ENCODE measurements at places on chromosomes 13 and 19.

- no peak for DNase-seq
Measured at GRCh38 chr13:113971471-113972231, 2.2 kb downstream of the C13orf46 start.

GRCh38 chr19:51066393-51067186 is 1.7 kb upstream of the KLK13 start:
- DNase-seq = no peak

DNA sequence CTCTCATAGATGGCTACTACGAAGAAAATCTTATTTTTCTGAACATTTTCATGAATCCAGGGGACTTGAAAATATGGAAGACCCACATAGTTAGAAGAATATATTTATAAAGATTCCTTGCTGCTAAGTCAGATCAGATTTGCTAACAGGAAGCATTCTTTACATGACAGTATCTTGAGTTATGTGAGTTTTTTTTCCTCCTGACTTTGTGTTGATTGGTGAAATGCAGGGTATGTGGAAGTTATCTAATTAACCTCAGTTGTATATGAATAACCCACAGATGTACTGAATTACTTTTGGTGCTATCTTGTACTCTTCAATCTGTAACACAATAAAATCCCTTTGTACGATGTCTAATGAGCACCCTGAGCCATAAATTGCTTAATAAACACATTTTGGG is 53.8 kb downstream of the ESD start:
- DNase-seq = no peak

DNA sequence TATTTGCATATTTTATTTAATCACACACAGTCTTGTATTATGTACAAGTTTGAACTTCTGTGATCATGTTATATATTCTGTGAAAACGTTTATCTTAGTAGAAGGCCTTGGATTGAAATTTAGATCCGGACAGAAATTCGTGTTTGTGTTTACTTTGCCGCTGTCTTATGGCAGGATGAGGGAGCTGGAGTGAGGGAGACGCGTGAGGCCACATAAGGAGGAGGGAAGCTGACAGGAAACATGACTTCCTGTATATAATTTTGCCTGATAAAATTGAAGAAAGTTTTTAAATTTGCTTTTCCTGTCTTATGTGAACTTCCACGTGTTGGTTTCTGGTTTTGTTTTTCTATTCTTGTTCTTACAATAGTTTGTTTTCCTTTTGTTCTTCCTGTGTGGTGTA is 200.2 kb downstream of the MTUS2 start:
- DNase-seq = no peak

DNA sequence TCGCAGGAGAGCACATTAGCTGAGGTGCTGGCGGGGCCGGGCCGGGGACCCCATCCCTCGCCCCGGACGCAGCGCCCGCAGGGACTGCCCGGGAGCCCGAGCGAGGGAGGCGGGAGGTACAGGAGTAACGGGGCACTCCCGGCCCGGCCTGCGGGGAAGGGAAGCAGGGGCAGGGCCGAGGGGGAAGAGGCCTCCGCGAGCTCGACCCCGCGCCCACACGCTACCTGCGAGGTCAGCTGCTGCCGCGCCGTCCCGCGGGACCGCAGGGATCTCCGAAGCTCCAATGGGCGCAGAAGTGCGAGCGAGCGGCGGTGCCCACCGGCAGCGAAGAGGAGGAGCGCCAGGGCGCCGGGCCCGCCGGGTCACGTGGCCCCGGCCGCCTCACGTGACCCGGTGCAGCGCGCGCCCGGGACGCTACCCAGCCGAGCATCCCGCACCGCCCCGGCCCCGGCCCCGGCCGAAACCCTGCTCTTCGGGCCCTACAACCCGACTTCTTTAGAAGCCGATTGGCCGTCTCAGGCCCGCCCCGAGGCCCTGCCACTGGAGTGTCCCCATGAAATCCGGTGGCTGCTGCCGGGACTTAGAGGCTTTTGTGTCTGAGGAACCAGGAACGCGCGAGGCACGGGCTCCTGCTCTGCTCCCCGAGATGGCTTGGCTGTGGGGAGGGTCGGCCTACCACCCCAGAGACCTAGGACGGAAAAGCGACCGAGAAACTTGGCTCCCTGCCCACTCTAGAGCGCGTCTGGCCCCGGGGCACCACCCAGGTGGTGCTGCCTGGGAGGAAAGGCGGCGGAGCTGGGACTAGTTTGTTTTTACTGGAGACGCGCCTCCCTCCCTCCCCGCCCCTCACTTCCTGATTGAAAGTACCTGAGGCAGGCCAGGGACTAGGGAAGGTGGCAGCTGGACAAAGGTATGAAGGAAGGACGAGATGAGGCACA is at the start of gene RCBTB1:
RCBTB1 (minus strand) TSS at position 339 of the 938 bp plus-strand sequence. CDS start 18,279 bp downstream, outside the sequence.
- peak; percentile 71 for DNase-seq

DNA sequence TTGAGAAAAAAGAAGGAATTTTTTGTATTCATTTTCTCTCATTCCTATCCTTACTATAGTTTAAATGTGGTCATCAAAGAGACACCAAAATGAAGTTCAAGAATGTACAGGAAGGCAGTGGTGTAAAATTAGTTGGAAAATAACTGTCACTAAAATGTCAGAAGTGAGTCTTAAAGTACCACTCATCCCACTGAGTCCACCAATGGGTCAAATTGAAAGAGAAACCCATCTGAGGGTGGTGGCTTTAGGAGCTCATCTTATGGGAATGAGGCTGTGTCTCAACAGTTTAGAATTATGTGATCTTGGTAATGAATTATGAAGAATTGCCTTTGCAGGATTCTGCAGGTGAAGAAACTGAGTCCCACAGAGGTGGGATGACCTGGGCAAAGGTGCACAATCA is 403.5 kb downstream of the FGF9 start:
- DNase-seq = no peak

GRCh38 chr13:51981355-51981754 is 29.9 kb downstream of the ATP7B start:
- no peak for DNase-seq

GRCh38 chr19:42831221-42832019 is 48.1 kb downstream of the PSG1 start:
- no peak for DNase-seq

- no peak for DNase-seq
Measured at GRCh38 chr13:109281903-109282635, 504.3 kb downstream of the IRS2 start.

- no peak for DNase-seq
Measured at GRCh38 chr13:68128297-68128915, 898.3 kb upstream of the PCDH9 start.

DNA sequence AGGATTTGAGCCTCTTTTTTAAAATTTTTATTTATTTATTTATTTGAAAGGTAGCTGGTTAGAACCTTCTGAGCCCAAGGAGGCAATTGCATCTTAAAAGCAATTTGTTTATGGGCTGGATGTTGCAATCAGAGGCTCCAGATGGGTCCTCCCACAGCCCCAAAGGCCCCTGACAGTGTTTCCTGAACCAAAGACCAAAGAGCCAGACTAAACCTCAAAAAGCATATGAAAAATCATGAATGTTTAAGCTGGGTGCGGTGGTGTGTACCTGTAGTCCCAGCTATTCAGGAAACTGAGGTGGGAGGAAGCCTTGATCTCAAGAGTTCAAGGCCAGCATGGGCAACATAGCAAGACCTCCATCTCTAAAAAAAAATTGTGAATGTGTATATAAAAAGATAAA is 67.8 kb upstream of the RGCC start:
- DNase-seq = no peak

DNA sequence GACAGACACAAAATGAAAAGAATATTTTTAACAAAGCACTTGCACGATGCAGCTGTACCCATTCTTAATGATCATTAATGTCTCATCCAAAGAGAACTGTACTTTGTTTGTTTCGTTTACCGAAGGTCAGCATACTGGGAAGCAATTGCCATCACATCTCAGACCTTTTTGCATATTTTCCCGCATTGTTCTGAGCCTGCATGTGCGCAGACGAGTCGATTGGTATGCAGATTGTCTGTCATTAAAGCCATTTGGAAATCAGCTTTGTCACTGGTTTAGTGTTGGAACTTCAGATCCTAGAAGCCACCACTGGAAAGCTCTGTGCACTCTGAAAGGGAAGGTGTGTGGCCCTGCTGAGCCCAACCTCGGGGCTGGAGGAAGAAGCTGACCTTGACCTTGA is 15.6 kb downstream of the SPACA7 start:
- no peak for DNase-seq

- no peak for DNase-seq
Measured at GRCh38 chr19:17027535-17027975, 945 bp upstream of the CPAMD8 start.

GRCh38 chr19:15476325-15476724 is 3.0 kb downstream of the PGLYRP2 start:
- DNase-seq = no peak

- no peak for DNase-seq
Measured at GRCh38 chr13:94233401-94233800, 246.1 kb downstream of the DCT start.

DNA sequence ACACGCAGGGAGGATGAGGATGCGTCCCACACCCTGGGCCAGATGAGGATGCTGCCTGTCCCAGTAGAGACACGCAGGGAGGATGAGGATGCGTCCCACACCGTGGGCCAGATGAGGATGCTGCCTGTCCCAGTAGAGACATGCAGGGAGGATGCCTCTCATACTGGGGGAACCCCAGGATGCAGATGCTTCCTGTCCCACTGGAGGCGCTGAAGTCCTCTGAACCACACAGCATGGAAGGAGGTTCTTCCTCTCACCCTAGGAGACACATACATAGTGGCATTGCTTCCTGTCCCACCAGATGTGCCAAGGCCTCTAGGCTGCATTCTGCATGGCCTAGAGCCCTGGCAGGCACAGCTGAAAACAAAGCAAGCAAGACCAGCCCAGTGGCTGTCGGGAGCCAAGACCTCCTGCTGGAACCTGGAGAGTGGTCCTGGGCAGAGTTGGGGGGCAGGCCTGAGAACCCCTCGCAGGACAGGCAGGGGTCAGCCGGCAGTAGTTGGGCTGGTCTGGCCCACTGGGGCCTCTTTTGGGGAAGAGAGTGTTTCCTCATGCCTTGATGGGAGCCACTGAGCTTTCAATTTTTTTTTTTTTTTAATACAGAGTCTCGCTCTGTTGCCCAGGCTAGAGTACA is 4.3 kb downstream of the HPN start:
- peak; percentile 66 for DNase-seq

GRCh38 chr13:59112221-59112718 is 1051.5 kb downstream of the DIAPH3 start:
- DNase-seq = no peak

- DNase-seq = no peak
Measured at GRCh38 chr19:48696353-48697010, 711 bp downstream of the FUT2 start.

- no peak for DNase-seq
Measured at GRCh38 chr19:40640744-40641143, 39.6 kb downstream of the LTBP4 start.

- no peak for DNase-seq
Measured at GRCh38 chr19:29683009-29683408, 17.7 kb downstream of the PLEKHF1 start.

DNA sequence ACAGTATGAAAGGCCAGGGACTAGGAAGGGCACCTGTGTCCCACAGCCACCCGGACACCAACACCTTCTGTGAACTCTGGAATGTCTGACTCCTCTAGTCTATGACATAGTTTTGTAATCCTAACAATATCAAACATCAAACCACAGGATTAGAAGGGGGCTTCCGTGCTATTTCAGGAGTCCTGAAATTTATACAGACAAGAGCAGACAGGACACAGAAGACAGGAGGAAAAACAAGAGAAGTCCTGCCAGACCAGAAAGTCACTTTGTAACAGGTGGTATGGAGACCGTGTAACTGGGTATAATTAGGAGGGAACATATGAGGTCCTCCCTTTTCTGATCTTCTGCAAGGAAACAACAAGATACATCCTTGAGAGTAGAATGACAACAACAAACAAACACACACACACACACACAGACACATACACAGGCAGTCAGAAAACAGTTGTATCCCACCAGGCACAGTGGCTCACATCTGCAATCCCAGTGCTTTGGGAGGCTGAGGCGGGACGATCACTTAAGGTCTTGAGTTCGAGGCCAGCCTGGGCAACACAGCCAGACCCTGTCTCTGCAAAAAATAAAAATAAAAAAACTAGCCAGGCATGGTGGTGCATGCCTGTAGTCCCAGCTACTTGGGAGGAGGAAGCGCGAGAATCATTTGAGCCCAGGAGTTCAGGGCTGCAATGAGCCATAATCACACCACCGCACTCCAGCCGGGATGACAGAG is 13.1 kb downstream of the INSR start:
- no peak for DNase-seq

GRCh38 chr13:94550062-94550738 is 45.8 kb downstream of the TGDS start:
- no peak for DNase-seq

DNA sequence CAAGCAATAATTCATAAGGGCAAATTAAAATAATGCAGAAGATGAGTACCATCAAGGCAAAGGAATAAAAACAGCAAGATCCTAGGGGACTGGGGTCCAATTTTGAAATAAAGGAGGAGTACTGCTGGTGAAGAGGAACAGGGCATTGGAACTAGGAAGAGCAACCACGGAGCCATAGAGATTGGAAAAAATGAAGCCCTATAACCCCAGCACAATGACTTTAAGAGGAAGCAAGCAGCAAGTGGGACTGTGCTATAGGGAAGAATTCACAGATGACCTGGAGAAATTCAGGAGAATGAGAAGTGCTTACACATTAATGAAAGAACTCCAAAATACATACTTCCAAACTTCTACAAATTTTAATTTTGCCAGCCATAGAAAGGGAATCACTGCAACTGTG is 44.9 kb upstream of the ITM2B start:
- no peak for DNase-seq

GRCh38 chr19:10474962-10475451 is 28.1 kb downstream of the KEAP1 start:
- no peak for DNase-seq

- DNase-seq = no peak
Measured at GRCh38 chr13:81795710-81796109, 1454.8 kb upstream of the SPRY2 start.

- DNase-seq = no peak
Measured at GRCh38 chr13:71577127-71577526, 289.9 kb downstream of the DACH1 start.

DNA sequence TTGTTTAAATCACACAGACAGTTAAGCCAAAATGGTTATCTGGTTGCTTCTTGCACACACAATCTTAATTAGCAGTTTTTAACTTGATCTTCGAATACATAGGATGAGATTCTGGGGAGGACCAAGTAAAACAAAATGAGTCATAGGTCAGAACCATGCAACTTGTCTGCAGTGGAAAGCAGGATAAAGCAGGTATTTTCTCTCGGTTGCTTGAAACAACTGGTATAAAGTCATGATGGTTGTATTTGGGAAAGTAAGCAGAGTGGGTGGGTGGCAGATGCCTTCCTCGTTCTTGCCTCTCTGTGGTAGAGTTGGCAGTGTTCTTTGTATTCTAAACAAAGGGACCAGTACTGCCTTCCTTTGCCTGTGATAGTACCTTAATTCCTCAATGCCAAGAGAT is 167.0 kb downstream of the COG6 start:
- DNase-seq = no peak

- no peak for DNase-seq
Measured at GRCh38 chr19:56110515-56111448, 10.3 kb downstream of the ZNF787 start.

- DNase-seq = no peak
Measured at GRCh38 chr13:112562254-112562653, 25.7 kb downstream of the TUBGCP3 start.

- no peak for DNase-seq
Measured at GRCh38 chr19:8459520-8460270, 14.9 kb downstream of the HNRNPM start.

Measured in CD4-positive, CD25-positive, alpha-beta regulatory T cell (primary cell).